ENCODE measurements at places on chromosomes 5 and 9.

GRCh38 chr9:91426123-91426745 is 2.6 kb upstream of the NFIL3 start:
- peak; percentile 50 for DNase-seq

DNA sequence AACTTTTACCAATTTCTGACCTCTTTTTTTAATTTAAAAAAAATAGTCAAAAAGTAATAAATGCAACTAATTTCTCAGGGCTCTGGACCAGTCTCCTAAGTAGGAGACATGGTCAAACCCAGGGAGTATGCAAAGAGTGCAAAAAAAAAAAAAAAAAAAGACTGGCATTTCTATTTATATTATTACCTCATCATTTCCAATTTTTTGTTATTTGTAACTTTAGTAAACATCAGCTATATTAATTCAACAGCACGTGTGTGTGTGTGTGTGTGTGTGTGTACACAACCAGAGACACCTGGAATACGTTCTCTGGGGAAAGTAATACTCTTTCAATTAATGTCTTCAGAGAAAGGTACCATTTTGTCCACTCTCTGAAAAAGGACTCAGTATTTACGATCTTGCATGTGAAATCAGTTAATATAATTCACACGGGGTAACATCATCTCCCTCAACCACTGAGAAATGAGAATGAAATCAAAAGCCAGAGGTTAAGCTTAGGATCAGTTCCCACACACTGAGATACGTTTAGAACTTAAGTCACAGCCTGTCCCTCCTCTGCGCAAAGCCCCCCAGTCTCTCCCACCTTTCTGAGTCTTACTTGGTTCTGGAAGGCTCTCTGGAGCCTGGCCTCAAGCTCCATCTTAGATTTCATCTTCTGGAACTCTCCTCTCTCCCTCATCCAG is 21.9 kb downstream of the ZNF608 start:
- DNase-seq = no peak

GRCh38 chr9:123069010-123069481 is 35.6 kb downstream of the GPR21 start:
- no peak for DNase-seq

DNA sequence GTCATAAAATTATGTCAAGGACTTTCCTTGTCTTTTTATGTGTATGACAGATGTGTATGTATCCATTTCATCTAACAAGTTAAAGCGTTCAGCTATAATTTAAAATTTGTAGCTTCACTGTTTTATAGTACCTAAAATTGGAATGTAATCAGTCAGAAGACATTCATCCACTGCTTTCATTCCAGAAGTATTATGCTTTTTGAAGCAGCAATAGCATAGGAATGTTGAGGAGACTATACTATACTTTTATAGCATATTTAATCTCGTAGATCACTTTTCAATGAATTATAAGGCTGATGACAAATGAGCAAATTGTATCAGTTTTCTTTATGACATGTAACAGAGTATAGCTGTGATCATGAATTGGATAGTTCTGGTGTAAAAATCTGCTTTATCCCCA is 6.9 kb downstream of the PCDHGA12 start:
- no peak for DNase-seq

- DNase-seq = no peak
Measured at GRCh38 chr5:125152044-125152443, 405.6 kb upstream of the ZNF608 start.

DNA sequence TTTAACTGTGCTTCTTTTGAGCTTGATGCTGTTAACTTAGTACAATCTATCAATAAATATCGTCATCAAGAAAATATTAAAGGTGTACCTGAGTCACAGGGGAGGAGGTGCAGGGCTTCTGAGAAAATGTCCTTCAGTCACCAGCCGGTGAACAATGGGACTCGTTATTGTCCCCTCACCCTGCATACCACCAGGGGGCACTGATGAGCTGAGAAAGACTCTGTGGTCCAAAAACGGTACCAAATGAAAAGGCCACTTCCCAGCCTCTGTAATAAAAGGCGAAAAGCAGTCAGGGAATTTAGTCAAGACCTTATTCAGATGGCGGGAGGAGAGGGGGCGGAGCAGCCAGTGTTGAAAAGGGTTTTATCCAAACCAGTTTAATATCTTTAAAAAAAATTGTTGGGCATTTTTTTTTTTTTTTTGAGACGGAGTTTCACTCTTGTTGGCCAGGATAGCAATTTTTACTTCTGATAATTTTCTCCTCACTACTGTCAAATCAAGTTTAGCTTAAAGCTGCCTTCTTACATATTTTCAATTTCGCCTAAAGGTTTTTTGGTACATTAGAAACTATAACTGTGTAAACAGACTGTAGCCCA is 271.9 kb upstream of the ADAMTS16 start:
- peak; percentile 27 for DNase-seq

- DNase-seq = no peak
Measured at GRCh38 chr9:119761812-119762211, 392.6 kb upstream of the BRINP1 start.

DNA sequence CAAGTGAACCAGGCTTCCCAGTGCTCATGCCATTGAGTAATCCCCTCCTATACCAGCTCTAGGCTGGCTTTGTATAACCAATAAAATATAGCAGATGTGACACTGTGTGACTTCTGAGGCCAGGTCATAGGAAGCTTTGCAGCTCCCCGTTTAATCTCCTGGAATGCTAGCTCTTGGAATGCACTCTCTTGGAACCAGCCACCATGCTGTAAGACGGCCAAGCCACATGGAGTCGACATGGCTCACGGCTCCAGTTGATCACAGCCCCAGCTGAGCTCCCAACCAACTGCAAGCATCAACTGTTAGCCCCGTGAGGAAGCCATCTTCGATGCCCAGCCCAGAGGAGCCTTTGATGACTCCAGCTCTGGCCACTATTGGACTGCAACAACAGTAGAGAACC is 74.5 kb downstream of the SH3TC2 start:
- no peak for DNase-seq

GRCh38 chr9:119282476-119283077 is 86.7 kb downstream of the BRINP1 start:
- no peak for DNase-seq

- no peak for DNase-seq
Measured at GRCh38 chr5:173970878-173971650, 17.9 kb upstream of the C5orf47 start.

GRCh38 chr9:79638806-79639205 is 67.0 kb downstream of the TLE4 start:
- DNase-seq = no peak

- no peak for DNase-seq
Measured at GRCh38 chr9:1077616-1078015, 27.5 kb downstream of the DMRT2 start.

DNA sequence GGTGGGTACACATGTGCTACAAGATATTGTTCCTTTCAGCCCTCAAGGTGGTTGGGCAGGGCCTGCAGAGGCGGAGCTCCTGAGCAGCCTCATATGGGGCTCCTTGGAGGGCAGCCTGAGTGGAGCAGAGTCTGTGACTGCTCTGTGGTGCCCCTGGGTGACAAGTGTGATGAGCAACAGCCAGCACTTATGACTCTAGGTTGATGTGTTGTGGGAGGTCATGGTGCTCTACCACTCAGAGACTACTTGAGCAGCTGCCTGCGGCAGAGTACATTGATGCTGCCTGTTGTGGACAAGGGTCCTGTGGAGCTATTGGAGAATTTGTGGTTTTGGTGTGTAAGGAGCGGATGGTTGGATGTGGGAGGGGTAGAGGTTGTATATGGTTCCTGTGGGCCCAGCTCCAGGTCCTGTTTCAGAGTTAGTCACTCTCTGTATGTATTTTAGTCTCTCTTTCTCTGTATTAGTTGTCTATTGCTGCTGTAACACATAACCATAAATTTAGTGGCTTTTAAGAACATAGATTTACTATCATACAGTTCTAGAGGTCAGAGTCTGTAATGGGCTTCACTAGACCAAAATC is 141.3 kb downstream of the SREK1 start:
- DNase-seq = no peak

DNA sequence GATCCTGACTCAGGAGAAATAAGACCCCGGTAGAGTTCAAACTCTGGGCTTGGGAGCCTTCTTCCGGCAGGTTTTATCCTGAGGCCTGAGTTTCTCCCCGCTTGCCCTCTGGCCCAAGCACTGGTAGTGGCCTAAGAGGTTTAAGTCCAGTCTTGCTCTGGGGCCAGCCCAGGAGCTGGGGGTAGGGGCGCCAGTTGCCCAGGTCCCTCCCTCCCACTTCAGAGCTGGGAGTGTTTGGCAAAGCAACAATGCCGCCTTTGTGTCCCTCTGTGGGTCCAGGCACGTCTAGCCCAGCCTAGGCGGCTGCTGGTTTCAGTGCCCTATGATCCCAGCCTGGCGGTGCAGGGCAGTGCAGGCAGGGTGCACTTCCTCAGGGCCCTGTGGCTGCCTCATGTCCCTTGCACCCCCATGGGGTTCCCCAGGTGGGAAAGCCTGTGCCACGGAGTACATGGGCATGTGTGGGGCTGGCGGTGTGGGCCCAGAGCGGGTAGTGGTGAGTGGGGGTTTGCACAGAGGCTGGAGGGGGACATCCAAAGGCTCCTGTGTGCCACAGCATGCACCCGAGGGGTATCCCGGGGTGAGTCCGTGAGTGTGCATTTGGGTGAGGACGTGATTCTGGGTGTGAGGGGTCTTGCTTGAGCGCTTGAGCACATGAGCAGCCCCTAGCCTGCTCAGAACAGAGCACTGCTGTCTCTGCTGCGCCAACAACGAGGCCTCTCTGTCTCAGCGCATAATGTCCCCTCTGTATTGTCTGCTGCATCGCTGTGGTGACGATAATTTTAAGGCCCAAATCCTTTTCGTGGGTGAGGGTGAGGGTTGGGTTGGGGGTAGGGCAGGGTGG is 61.7 kb upstream of the PSD2 start:
- DNase-seq = no peak

GRCh38 chr5:118924006-118924389 is 64.3 kb downstream of the DTWD2 start:
- DNase-seq = no peak

GRCh38 chr9:91905991-91906469 is 44.0 kb downstream of the ROR2 start:
- peak; percentile 48 for DNase-seq

DNA sequence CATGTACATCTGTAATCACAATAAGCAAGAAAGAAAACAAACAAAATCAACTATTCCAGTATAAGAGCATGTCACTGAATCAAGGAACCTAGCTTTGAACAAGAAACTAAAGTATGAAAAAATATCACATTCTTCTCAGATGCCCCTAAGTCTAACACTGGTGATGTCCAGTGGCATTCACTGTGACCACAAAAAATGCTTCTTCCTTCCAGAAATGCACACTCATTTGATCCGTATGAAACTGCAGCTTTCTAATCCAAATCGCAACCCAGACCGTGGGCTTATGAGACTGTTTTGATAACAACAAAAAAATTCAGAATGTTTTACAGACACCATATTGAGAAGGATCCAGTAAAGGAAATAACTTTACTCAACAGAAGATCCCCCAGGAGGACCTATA is 320.1 kb upstream of the TARS1 start:
- DNase-seq = no peak

- no peak for DNase-seq
Measured at GRCh38 chr9:91074866-91075265, 273.2 kb downstream of the SYK start.

GRCh38 chr5:144711172-144711571 is 540.5 kb downstream of the KCTD16 start:
- DNase-seq = no peak

DNA sequence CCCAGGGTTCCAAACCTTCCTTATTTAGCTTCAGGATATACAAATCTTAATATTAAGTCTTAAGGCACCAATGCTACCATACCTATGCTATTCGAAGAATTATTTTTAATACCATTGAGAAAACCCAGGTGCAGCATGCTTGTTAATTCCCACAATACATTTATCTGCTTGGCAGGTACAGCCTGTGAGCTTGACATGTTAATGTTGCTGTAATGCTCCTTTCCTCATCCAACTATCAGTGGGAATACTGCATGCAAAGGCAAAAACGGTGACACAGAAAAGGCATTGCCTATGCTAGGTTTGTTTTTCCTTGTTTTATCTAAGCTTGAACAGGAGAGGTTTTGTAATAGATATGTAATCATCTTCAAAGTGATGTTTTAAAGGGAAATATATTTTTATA is 135.7 kb upstream of the COX7C start:
- DNase-seq = no peak

DNA sequence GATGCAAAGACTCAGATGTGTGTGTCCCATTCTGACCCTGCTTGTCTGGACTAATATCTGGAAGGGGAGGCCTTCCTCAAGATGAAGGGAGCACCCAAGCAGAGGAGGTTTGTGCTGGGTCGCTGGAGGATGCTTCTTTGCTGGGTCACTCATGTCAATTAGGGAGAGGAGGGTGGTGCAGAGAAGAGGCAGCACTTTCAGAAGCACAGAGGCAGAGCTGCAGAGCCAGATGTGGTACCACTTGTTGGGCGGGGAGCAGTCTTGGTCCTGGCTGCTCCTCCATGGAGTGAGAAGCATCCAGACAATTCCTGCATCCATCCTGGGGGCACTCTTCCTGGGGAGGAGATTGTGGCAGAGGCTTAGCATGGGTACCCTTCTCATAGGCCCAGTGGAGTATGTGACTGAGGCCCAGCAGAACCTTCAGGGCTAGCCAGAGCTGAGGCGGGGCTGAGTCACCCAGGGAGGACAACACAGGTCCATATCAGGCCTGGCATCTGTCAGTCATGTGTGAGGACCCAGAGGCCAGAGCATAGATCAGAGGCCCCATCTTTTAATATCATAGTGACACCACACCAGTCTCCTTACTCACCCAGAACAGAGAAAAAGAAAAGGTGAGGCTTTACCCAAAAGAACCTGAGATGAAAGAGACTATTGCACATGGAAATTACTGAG is 59.8 kb downstream of the TNFSF15 start:
- no peak for DNase-seq

Data from CD4-positive, alpha-beta T cell treated with Interleukin-15 for 4 hours (primary cell).